ENCODE measurements at places on chromosomes 4 and X.

DNA sequence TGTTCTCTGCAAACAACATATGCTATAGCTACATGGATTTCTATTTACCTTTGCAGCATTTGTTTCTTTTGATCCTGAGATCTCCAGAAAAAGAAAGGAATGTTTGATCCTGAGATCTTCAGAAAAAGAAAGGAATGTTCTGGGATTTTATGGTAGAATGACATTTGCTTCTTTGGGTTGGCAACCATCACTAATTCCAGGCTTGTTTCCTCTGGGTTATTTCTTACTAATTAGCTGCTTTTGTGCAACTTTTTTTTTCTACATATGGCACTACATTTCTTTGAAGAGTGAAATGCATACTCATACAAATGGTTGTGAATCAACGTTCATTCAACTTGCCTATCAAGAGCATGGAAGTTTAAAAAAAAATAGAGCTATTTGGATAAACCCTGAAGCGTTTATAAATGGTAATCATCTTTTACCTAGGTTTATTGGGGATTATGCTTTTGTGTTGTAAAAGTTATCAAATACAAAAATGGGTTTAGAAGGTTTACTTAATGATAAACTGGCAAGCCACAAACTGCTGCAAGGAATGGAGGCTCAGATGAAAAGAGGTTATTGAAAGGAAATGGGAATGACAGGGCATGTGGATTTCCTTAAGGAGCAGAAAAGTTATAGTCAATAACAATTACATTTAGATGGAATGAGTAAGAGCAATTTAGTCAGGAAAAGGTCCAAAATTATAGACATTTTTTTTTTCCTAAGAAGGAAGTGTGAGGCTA is 95.6 kb upstream of the PCDH18 start:
- no peaks in the 10 kb centered on the region for H3K36me3 ChIP-seq
- no peaks in the 10 kb centered on the region for H3K27me3 ChIP-seq
- no peak overlapping the region for H3K27ac ChIP-seq
- DNase-seq: no peak

DNA sequence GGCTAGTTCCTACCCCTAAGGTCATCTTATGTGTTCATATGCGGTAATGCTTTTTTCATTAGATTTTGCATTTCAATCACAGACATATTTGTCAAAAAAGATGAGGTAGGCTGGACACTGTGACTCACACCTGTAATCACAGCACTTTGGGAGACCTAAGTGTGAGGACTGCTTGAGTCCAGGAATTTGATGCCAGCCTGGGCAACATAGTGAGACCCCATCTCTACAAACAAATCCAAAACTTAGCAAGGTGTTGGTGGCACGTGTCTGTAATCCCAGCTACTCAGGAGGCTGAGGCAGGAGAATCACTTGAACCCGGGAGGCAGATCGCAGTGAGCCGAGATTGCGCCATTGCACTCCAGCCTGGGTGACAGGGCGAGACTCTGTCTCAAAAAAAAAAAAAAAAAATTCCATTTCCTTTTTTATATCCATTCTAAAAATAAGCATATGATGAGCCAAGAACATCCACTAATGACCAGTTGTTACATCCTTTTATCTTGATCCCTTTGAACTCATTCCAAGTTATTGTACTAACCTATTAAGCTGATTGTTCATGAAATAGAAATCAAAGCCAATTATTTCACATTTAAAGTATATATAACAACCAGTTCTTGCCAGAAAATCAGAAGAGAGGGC is 23.4 kb downstream of the PGAM4 start:
- no peaks in the 10 kb centered on the region for H3K27me3 ChIP-seq
- no peak overlapping the region for H3K4me3 ChIP-seq
- H3K36me3 ChIP-seq: no peaks in the 10 kb centered on the region
- no peak overlapping the region for H3K27ac ChIP-seq
- no peak for DNase-seq

- H3K27me3 ChIP-seq: no peaks in the 10 kb centered on the region
- no peak overlapping the region for H3K4me3 ChIP-seq
- H3K36me3 ChIP-seq: peaks cover 37% of the 10 kb centered on the region
- no peak for DNase-seq
Measured at GRCh38 chrX:9693307-9694001, 72.2 kb downstream of the GPR143 start.

DNA sequence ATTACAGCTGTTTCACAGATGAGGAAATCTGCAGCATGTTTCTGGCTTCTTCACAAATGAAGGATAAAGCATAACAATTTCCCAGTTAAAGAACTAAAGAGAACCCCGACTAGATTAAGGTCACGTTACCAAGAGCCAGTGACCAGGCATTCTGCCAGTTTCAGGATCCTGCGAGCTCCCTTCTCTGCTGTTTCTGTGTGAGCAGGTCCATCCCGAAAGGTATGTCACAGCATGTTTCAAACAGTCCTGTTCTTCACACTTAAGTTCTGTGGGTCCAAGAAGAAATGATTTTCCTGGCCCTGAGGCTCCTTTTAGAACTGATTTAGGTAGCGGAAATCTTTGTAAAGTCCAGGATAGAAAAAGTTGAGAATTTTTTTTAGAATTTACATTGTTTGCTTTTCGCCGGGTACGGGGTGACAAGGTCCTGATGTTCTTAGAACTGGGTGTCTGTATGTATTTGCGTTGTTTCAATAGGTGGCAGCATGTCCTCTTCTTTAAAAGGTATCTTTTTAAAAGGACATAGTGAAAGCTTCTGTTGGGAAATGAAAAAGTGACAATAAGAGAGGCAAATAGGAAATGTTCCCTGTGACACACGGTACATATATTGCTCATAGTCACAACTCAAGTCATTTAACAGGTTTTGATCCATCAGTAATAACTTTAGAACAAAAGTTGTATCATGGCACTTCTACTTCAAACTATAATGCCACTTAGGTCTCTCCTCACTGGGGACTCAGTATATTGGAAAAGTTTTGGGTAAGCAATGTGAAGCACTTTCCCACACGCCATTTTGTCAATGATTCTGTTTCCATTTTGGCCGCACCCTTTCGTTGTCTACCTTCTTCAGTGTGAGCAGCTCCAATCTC is 18.4 kb downstream of the IL21 start:
- peaks cover 2% of the 10 kb centered on the region for H3K27me3 ChIP-seq
- no peaks in the 10 kb centered on the region for H3K4me1 ChIP-seq
- H3K4me3 ChIP-seq: no peak overlapping the region
- no peaks in the 10 kb centered on the region for H3K36me3 ChIP-seq

DNA sequence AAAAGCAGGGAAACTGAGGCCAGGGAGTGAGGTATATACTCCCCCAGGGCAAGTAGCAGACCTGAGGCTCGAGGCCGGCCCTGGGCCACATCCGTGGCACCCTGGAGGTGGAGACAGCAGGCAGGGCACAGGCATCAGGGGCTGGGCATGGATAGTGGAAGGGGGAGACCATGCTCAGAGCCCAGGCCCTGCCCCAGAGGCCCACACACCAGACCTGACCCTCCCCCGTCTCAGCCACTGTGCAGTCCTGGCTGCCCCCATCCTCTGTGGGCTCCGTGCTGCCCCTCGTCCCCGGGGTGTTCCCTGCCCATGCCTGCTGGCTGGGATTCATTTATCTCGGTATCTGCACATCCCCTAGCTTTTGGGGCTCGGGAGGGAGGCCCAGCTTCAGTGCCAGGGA is 103.1 kb upstream of the NKX1-1 start:
- no peaks in the 10 kb centered on the region for H3K4me1 ChIP-seq
- H3K27ac ChIP-seq: no peak overlapping the region
- H3K27me3 ChIP-seq: peaks cover 50% of the 10 kb centered on the region

DNA sequence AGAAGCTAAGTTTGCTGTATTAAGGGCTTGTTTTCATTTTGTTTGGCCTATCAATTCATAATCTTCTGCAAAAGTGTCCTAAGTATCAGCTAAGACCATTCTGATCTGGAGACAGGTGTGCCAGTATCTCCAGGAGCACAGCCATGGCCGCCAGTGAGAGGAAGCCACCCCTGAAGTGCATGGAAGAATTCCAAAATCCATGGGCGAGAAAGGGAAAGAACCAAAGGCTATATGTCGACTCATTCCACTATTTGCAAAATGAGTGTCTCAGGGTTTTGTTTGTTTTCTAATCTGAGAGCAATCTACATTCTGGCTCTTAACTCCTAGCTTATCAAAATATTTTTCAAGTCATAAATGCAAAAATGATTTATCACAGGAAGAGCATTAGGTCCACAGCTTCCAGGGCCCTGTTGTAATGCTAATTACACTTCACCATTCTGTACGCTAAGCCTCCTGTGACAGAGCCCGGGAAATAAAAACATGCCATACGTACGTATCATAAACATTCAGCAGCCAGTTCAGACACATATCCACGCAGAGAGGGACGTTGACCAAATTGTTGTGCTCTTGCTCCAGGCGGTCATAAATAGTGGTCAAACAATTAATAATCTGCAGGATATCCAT is 137.3 kb upstream of the FTHL17 start:
- H3K36me3 ChIP-seq: no peaks in the 10 kb centered on the region
- no peak overlapping the region for H3K4me3 ChIP-seq
- H3K4me1 ChIP-seq: peaks cover 4% of the 10 kb centered on the region
- H3K27me3 ChIP-seq: no peaks in the 10 kb centered on the region
- peak; percentile 38 for DNase-seq

- no peaks in the 10 kb centered on the region for H3K4me1 ChIP-seq
- H3K27ac ChIP-seq: no peak overlapping the region
- no peaks in the 10 kb centered on the region for H3K36me3 ChIP-seq
- no peak for DNase-seq
- H3K27me3 ChIP-seq: peaks cover 62% of the 10 kb centered on the region
Measured at GRCh38 chr4:1401409-1402020, 4.7 kb downstream of the NKX1-1 start.

- H3K4me3 ChIP-seq: no peak overlapping the region
- no peaks in the 10 kb centered on the region for H3K36me3 ChIP-seq
- DNase-seq: peak; percentile 66
Measured at GRCh38 chr4:44150091-44150576, 298.5 kb downstream of the KCTD8 start.

DNA sequence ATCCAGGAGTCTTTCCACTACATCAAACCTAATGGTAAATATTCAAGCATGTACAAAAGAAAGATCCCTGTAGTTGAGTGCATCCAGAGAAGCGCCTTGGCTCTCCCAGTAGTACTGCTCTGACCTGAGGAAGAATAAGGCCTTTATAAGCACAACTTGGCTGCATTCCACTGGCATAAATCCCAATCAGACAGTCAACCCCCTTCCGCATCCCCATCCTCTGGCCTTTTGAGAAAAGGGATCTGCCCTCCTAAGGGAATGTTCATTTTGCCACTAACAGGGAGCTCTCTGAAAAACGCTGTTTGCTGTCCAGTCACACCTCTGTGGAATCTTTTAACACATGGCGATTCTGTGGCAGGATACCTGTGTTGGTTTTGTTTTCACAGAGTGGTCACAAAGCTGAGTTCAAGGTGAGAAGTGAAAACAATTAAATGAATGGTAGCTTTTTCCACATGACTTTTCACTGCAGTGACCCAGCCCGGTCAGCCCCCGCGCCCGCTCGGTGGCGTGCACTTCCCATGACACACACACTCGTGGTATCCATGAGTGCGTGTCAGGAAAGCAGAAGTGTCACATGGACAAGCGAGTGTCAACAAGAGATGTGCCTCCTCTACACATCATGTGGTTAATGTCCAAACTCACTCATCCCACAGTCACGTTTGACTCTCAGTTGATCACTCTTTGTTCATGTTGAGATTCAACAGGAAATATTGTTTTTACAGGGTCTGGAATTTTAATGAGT is 112.2 kb upstream of the ENPP6 start:
- peak; percentile 40 for DNase-seq
- no peak overlapping the region for H3K4me3 ChIP-seq
- peaks cover 3% of the 10 kb centered on the region for H3K4me1 ChIP-seq
- H3K27me3 ChIP-seq: no peaks in the 10 kb centered on the region
- no peak overlapping the region for H3K27ac ChIP-seq
- H3K36me3 ChIP-seq: no peaks in the 10 kb centered on the region

DNA sequence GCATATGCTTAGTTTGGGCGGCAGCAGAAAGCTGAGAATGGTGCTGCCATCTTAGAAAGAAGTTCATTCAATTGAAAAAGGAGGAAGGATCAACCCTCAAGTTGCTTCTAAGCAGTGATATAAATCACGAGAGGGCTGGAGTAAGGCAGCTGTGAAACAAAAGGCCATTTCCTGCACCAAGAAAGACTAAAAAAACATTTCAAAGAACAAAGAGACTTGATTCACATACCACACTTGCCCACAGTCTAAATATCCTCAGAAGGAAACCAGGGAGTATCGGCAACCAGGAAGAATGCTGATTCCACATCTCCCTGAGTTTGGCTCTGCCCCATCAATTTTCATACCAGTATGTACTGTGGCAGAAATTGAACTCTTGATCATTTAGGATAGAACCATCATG is 240.1 kb downstream of the OPHN1 start:
- no peak overlapping the region for H3K4me3 ChIP-seq
- no peaks in the 10 kb centered on the region for H3K36me3 ChIP-seq
- no peaks in the 10 kb centered on the region for H3K4me1 ChIP-seq
- H3K27ac ChIP-seq: no peak overlapping the region

- H3K36me3 ChIP-seq: no peaks in the 10 kb centered on the region
- H3K27me3 ChIP-seq: peaks cover 15% of the 10 kb centered on the region
- H3K27ac ChIP-seq: no peak overlapping the region
- DNase-seq: no peak
- no peaks in the 10 kb centered on the region for H3K4me1 ChIP-seq
Measured at GRCh38 chrX:68717196-68717595, 69.7 kb downstream of the STARD8 start.

DNA sequence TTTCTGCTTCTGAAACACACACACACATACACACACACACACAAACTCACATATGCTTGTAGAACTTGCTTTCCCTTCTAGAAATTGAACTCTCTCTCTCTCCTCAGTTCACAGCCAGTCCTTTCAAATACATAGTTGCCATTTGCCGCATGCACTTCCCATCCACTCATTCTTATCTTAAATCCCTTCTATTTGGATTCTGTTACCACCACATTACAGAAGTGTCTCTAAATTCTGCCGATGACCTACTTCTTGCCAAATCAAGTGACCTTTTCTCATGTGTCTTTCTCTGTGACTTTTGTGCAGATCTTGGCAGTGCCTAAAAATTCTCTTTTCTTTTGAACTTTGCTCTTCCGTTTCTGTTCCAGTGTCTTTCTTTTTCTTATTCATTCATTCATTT is 7.5 kb upstream of the MYOZ2 start:
- H3K27me3 ChIP-seq: no peaks in the 10 kb centered on the region
- H3K36me3 ChIP-seq: no peaks in the 10 kb centered on the region
- no peak overlapping the region for H3K27ac ChIP-seq

GRCh38 chrX:71302461-71303213 is 1.1 kb downstream of the ITGB1BP2 start:
- no peak overlapping the region for H3K4me3 ChIP-seq
- DNase-seq: peak; percentile 24
- H3K36me3 ChIP-seq: peaks cover 23% of the 10 kb centered on the region
- H3K4me1 ChIP-seq: no peaks in the 10 kb centered on the region
- no peaks in the 10 kb centered on the region for H3K27me3 ChIP-seq
- no peak overlapping the region for H3K27ac ChIP-seq

DNA sequence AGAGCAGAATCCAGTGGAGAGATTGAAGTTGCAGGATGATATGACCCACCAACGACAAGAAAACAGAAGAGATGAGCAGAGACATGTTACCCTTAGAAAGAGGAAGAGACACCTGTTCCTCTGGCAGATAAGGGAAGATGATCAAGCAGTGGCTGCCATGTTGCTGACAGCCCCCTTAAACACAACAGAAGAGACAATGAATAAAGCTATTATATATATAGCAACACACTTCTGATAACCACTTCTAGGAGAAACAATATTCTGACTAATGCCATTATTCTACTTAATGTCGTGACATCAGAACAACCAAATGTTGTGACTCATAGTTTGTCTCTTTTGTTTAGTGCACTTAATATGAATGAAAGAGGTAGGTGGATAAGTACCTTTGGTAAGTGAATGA is 44.9 kb downstream of the SH3RF1 start:
- H3K36me3 ChIP-seq: peaks cover 2% of the 10 kb centered on the region
- H3K4me3 ChIP-seq: no peak overlapping the region
- H3K27ac ChIP-seq: peak overlapping the region; percentile 62
- peaks cover 27% of the 10 kb centered on the region for H3K4me1 ChIP-seq
- DNase-seq: peak; percentile 60
- no peaks in the 10 kb centered on the region for H3K27me3 ChIP-seq
